Stimulated activated CD8-positive, alpha-beta memory T cell treated with anti-CD3 and anti-CD28 coated beads, Interleukin-4, amount 100 ng/mL, for 1 hour (primary cell): ENCODE measurements at places on chromosomes 2 and 18.

GRCh38 chr18:56509656-56510055 is 128.7 kb downstream of the TXNL1 start:
- no peak for DNase-seq

- no peak for DNase-seq
These were observed 31.7 kb downstream of the LPIN2 start for GRCh38 chr18:2981212-2981728.

DNA sequence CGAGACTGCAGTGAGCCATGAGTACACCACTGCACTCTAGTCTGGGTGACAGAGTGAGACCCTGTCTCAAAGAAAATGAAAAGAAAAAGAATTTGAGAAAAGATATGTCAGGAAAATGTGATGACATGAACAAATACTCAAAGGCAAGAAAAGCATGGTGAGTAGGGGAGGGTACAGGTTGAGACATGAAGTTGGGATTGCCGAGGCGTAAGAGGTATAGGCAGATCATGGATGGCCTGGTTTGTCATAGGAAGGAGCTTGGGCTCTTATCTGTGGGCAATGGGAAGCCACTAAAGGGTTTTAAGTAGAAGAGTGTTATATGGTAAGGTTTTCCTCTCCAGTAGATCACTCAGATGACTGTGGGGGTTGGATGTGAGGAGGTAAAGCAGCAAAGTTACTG is 32.3 kb downstream of the SPAST start:
- no peak for DNase-seq

DNA sequence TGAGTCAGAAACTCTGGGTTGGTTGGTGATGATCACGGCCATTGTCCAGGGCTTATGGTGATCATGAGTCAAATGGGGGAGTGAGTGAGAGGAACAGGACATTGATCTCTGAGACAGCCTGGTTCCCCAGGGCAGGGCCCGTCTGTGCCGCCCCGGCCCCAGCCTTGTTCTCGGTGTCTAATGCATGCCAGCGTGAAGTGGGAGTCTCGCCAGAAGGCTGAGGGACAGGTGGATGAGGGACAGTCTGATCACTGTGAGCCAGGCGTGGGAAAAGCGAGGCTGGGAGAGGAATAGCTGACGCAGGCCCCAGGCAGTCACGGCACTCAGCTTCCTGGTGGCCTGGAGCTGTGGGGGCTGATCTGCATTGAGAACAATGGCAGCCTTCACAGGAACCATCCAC is 208.3 kb upstream of the HDAC4 start:
- DNase-seq: no peak

DNA sequence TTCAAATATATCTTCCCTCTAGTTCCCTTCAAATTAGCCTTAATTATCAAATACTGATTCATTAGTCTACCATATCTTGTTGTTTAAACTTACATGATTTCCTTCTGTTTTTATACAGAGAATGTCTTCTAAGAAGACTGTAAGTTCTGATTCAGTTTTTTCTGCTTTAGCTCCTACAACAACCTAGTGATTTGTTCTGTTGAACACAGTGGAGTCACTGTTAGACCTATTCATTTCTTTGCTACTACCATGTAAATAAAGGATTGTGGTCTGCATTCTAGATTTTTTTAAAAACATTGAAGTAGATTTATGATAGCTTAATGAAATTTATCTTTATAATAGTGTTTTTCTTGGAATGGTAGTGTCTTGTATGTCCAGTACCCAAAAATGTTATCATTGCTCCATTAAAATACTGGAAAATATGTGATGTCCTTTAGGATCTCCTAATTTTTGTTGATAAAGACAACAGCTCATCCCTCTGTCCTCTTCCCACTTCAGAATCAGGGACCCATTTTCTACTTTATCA is 146.4 kb downstream of the MBD5 start:
- no peak for DNase-seq

- DNase-seq: no peak
These were observed 172.8 kb downstream of the ANTXR1 start for GRCh38 chr2:69185807-69186206.

GRCh38 chr2:120912101-120912985 is 176.7 kb downstream of the GLI2 start:
- DNase-seq: no peak

GRCh38 chr2:26711457-26712161 is 19.1 kb downstream of the KCNK3 start:
- DNase-seq: no peak

GRCh38 chr2:240465268-240465764 is 29.9 kb downstream of the GPC1 start:
- no peak for DNase-seq

DNA sequence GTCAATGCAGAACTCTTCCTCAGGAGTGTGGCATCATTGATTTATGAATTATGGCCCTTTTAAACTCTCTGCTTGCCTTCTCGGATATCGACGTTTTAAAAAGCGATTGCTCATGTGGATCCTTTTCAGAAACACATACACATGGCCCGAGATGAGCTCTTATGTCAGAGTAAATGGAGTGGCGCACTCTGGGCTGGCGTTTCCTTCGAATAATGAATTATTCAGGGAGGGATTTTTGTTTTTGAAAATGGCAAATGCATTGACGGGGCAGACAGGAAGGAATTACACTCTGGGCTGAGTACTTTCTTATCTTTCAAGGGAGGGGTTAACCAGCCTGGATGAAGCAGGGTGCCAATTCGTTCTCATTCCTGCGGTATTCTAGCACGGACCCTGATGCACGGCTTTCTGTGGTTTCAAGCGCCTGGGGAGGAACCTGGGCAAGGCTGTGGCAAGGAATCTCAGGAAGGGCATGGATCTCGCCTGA is 142.7 kb downstream of the PRKCE start:
- DNase-seq: no peak

- no peak for DNase-seq
These were observed 58.7 kb upstream of the CELF4 start for GRCh38 chr18:37624318-37624717.

DNA sequence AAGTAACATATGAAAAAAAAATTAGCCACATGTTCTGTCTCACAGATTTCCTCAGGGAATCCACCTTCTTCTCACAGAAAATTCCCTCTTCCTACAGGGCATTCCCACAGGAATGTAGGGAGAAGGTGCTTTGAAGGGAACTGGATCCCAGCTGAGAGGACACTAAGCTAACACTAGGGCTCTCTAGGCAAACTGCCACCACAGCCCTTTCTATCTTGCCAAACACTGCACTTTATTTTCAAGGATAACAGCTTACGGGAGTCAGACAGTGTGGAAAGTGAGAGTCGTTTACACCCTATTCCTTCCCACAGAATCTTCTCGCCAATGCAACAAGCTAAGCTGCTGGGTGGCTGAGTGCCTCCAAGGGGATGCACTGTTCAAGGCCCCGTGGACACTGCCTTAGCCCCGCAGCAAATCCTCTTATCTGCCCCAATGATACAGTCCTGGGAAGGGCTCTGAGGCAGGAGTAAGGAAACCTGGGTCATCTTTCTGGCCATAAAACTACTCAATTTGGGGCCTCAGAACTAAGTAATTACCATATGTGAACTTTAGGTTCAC is 76.9 kb downstream of the CCDC93 start:
- DNase-seq: no peak

DNA sequence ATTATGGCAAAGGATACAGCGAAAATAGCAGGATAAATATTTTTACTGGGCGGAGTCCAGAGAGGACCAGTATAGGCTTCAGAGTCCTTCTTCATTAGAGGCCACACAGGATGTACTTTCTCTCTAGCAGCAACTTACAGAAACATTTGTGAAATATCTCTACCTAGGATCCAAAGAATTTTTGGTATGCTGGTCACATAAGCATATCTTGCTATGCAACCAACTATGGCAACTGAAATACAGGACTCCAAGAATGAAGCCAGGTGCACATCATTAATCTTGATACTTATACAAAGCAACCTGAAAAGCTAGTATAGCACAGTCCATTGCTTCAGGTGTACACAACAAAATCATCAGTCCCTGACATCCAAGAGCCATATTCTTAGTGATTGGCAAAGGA is 59.1 kb upstream of the NABP1 start:
- no peak for DNase-seq

DNA sequence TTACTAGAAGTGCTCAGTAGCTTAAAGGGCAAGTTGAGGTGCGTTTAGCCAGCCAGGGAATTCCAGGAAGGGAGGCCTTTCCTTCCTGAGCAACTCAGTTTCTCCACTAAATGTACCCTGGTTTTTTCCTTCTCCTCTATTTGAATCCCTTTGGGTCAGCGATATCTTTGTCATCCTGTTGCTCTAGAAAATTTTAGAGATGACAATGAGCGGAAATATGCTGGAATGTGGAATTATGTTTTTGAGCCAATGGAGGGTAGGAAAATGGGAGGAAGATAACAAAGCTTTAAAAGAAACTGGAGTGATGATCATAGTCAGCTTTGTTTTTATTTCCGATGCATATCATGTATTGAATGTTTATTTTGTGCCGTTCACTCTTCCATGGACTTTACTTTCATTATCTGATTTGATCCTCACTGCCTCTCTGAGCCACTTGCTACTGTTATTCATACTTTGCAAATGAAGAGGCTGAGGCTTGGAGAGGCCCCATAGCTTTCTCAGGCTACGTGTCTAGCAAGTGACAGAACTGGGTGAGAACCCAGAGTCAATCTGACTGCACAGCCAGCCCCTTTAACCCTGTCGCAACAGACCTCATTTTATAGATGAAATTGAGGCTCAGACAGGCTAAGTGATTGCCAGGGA is 67.3 kb downstream of the NTSR2 start:
- DNase-seq: no peak

- DNase-seq: no peak
These were observed 283.6 kb downstream of the CYP26B1 start for GRCh38 chr2:71864085-71864484.

DNA sequence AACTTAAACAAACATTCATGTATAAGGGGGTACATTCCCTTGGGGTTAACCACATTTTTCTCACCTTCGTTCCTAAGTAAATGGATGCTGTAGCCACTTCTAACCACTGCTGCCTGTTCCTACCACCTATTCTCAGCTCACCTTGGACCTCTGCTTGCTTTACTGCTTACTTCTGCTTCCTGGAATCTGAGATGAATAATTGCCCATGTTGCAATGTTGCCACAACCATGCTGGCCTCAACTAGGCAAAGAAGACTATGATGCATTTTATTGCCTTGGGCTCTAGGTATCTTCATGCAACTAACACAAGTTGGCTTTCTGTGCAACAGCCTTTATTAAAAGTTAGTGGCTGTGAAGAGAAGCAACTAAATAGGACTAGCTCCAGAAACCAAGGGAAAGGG is 106.3 kb upstream of the TCF4 start:
- no peak for DNase-seq

- DNase-seq: no peak
These were observed 59.1 kb downstream of the ACSL3 start for GRCh38 chr2:222919841-222920526.

- DNase-seq: no peak
These were observed 56.3 kb downstream of the MARCHF4 start for GRCh38 chr2:216315802-216316603.

GRCh38 chr2:74911061-74911460 is 47.4 kb upstream of the POLE4 start:
- no peak for DNase-seq

DNA sequence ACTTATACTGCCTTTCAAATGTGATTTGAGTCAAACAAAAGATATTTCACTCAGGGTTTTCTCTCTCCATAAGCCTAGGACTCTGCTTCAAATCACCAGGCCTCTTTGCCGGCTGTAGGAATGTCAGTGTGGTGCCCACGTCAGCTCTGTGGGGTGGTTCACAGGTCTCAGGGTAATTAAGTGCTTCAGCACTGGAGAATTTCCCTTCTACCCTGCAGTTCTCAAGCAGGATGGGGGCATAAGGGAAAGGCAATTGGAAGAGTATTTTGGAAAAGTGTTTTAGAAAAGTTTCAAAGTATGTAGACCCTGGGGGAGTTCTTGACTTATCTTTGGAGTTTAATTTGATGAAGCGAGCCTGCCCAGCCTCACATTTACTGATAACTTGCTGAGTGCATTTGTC is 9.6 kb downstream of the CNGA3 start:
- no peak for DNase-seq
